ENCODE measurements at places on chromosomes 1 and 21.

GRCh38 chr1:241695246-241696171, 43.4 kb downstream of the WDR64 start:
- DNase-seq: no peak

DNA sequence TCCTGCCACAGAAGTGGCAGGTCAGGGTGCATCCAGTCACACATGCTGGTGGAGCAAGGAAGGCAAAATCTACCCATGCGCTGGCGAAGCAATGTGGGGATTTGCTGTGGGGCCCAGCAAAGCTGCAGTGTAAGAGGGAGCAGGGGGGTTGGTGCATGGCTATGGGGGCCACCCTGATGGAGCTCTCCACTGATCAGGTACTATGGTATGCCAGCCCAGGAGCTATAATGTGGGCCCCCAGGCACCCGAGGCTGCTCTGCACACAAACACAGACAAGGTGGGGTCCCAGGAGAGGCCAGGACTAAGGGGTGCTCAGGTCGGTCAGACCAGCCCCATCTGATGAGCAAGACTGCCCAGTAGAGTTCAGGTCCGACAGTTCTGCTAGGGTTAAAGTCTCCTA, 213.5 kb downstream of the ZC3H11B start:
- no peak for DNase-seq

DNA sequence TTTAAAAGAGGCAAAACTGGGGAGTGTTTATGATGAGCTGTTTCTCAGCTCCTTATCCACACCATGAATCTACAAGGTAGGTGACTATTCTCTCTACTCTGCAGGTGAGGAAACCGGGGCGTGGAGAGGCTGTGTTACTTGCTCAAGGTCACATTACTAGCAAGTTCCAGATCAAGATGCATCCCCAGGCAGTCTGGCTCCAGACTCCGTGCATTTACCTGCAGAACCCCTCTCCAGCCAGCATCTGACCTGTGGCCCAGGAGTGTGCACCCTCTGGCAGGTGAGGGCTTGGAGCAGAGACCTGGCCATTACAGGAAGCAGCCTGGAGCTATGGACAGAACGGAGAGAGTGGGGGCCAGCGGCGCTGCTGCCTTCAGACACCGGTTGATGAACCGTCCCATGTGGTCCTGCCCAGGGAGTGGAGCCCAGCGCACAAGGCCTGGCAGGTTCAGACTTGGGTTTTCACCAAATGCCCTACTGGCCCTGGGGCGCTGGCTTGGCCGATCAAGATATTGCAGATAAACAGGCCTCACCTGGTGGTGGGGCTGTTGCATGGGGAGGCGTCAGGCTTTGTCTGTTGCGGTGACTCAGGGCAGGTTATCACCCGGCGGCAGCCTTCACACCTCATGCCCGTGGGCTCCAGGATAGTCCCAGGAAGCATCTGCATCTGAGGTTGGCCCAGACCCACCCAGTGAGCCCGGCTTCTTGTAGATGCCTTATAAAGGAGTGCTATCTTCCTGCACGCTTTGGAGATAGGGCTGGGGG, 29.2 kb upstream of the WNT4 start:
- DNase-seq: peak; percentile 80

DNA sequence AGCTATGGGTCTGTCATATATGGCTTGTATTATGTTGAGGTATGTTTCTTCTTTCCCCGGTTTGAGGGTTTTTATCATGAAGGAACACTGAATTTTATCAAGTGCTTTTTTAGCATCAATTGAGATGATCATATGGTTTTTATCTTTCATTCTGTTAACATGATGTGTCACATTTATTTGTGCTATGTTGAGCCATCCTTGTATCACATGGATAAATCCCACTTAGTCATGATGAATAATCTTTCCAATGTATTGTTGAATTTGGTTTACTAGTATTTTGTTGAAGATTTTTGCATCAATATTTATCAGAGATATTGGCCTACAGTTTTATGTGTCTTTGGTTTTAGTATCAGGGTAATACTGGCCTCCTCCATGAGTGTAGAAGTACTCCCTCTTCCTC, 61.7 kb downstream of the GPR137B start:
- DNase-seq: no peak

DNA sequence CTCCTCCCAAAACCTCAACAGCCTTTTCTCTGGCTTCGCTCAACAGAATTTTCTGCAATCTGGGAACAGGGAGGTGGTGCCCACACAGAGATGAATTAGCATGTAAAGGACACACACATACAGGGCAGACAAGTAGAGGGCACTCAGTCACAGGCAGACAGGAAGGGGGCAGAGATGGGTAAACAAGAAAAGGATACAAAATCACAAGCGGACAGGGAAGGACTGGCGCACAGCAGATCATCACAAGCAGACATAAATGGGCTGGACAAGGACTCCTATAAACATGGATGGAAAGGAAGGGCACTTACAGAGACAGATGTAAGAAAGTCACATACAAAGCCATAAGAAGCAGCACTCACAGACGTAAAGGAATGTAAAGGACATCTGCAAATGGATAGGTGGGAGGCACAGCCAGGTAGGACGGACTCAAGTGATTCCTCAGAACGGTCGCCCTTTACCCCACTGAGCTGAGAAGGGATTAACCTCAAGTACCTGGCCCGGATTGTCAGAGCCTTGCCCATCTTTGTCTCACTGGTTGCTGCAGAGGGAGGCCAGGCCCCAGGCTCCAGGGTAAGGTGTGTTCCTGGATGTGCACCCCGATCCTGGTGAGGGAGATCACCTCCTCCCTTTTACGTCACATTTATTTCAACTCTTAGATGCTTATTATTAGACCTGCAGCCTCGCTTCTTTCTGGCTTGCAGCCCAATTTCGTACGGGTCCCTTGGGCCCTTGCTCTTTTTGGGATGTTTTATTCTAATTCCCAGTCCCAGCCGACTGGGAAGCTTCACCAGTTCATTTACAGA, 836 bp upstream of the PRCC start:
- DNase-seq: peak; percentile 40

- no peak for DNase-seq
Observed at GRCh38 chr1:9294405-9294773, 1.7 kb downstream of the SPSB1 start.

DNA sequence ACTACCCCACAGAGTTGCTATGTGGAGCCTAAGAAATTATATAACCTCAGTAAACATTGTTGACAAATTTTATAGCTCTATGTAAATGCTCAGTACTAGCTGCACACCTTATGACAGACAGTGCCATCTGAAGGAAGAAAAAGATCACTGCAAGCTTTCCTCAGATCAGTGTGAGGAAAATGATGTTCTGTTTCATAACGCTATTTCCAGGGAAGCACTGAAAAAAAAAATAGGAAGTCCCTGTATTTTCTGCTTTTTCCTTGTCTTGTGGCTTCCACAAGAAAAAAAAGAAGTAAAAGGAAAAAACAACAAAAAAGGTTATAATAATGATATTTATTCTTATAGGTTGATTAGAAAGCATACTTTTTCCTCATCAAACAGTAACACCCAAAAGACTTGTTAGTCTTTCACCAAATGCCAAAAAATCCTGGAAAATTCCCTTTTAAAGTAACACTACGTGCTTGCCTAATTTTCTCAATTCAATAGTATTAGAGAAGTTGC, 23.2 kb downstream of the LYST start:
- peak; percentile 19 for DNase-seq
